ENCODE measurements at places on chromosomes 11 and 22. TPM values are rescaled to one million over a fixed set of nuclear protein-coding genes. Genes with fewer than 3 reads are reported as not detected.

- no peaks in the 10 kb centered on the region for H3K36me3 ChIP-seq
- DNase-seq = no peak
- H3K27ac ChIP-seq = no peak overlapping the region
- H3K27me3 ChIP-seq = no peaks in the 10 kb centered on the region
These were observed 78.3 kb upstream of the MYO18B start for GRCh38 chr22:25663654-25664053.

DNA sequence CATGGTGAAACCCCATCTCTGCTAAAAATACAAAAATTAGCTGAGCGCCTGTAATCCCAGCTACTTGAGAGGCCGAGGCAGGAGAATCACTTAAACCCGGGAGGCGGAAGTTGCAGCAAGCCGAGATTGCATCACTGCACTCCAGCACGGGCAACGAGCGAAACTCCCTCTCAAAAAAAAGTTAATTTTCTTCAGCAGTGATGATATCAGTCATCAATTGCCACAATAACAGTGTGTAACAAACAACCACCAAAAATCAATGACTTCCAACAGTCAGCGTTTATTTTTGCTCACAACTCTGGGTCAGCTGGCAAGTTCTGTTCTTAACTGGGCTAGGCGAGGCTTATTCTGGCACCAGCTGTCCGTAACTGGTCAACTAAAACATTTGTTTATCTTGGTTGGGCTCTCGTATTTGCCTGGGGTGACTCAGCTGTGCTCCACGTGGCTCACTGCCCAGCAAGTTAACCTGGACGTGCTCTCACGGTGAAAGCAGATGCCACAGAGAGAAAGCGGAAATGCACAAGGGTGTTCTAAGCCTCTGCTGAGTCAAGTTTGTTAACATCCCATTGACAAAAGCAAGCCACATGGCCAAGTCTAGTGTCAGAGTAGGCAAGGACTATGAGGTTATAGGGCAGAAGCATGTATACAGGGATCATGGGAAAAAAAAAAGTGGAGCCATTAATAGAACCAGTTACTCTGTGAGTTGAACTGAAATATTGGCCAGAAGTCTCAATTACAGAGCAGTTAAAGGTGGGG lies 52.1 kb downstream of the LHFPL7 start:
- H3K36me3 ChIP-seq = peaks cover 4% of the 10 kb centered on the region
- no peak for DNase-seq
- H3K4me1 ChIP-seq = peaks cover 6% of the 10 kb centered on the region

- H3K27me3 ChIP-seq = no peaks in the 10 kb centered on the region
- no peaks in the 10 kb centered on the region for H3K36me3 ChIP-seq
- H3K4me3 ChIP-seq = no peak overlapping the region
- DNase-seq = no peak
- no peak overlapping the region for H3K27ac ChIP-seq
- H3K4me1 ChIP-seq = peaks cover 3% of the 10 kb centered on the region
These were observed 81.6 kb downstream of the LRRC4C start for GRCh38 chr11:41377709-41378394.

Gene CNIH2
- total RNA-seq = 11.8 TPM

GRCh38 chr11:95084509-95084908 lies 5.1 kb upstream of the ENDOD1 start:
- no peaks in the 10 kb centered on the region for H3K36me3 ChIP-seq
- H3K27ac ChIP-seq = no peak overlapping the region
- H3K4me3 ChIP-seq = no peak overlapping the region
- H3K27me3 ChIP-seq = no peaks in the 10 kb centered on the region
- no peak for DNase-seq

DNA sequence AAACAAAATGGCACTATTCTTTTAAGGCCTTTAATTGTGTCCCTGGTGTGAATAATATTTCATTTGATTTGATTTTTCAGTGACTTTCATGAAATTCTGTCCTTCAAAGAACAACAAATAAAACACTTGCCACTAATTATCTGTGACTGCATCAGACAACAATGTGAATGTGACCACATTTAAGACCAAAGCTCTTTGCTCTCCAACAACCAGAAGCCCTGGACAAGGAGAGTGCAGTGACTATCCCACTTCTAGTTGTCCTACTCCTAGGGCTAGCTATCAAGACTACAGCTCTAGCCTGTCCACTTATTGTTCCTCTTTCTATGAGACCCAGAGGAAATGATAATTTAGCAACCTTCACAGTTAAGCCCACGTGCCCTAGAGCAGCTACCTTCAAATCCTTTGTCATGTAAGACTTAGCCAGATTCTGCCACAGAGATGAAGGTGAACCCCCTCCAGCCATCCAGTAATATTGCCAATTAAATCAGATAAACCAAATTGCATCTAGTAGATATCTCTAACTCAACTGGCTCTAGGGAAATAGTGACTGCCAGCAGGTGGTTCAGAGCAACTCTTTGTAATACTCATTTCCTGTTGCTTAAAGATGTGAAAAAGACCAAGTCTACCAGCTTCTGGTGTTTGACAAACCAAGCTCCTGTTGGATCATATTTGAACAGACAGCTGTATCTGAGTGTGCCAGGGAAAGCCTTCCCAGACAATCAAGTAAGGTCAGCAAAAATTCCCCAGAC lies 142.6 kb upstream of the BLID start:
- H3K4me3 ChIP-seq = no peak overlapping the region
- no peak overlapping the region for H3K27ac ChIP-seq
- H3K36me3 ChIP-seq = no peaks in the 10 kb centered on the region
- DNase-seq = no peak
- H3K4me1 ChIP-seq = no peaks in the 10 kb centered on the region

Gene KCNJ5
- 0.11 TPM for total RNA-seq

- DNase-seq = no peak
- H3K4me1 ChIP-seq = peaks cover 4% of the 10 kb centered on the region
- no peak overlapping the region for H3K4me3 ChIP-seq
- no peaks in the 10 kb centered on the region for H3K36me3 ChIP-seq
These were observed 494.8 kb downstream of the MN1 start for GRCh38 chr22:27306771-27307170.

GRCh38 chr22:31106001-31106571 lies 1.3 kb downstream of the SELENOM start:
- no peak for DNase-seq
- H3K36me3 ChIP-seq = 0 out of 2 replicates have a peak, but pooled peaks cover 1% of the 10 kb centered on the region
- no peak overlapping the region for H3K27ac ChIP-seq
- peaks cover 12% of the 10 kb centered on the region for H3K27me3 ChIP-seq
- peak overlapping the region; percentile 15 for H3K4me3 ChIP-seq
- H3K4me1 ChIP-seq = no peaks in the 10 kb centered on the region

GRCh38 chr11:66974724-66975404 lies at the start of gene C11orf86:
TSS of gene C11orf86 (plus strand) at chr11:66975304. CDS start at chr11:66975363, 59 bp downstream.
- no peaks in the 10 kb centered on the region for H3K4me1 ChIP-seq
- no peaks in the 10 kb centered on the region for H3K27me3 ChIP-seq
- peak within 1 kb of the TSS; percentile 35 for H3K4me3 ChIP-seq
- peaks cover 2% of the 10 kb centered on the region for H3K36me3 ChIP-seq
- DNase-seq = peak; percentile 67

- no peaks in the 10 kb centered on the region for H3K4me1 ChIP-seq
- H3K36me3 ChIP-seq = no peaks in the 10 kb centered on the region
These were observed 241.1 kb downstream of the GRIK4 start for GRCh38 chr11:120752668-120753067.

GRCh38 chr22:38777087-38777671 lies 16.8 kb downstream of the DNAL4 start:
- H3K27ac ChIP-seq = no peak overlapping the region
- no peak for DNase-seq
- no peaks in the 10 kb centered on the region for H3K4me1 ChIP-seq
- no peaks in the 10 kb centered on the region for H3K27me3 ChIP-seq
- no peak overlapping the region for H3K4me3 ChIP-seq

Data from H9 (cell line).